Tibial nerve (tissue), 4 donors: ENCODE measurements at places on chromosomes 6 and 20.

- DNase-seq = no peak
Measured at GRCh38 chr6:77361018-77361417, 102.3 kb downstream of the HTR1B start.

DNA sequence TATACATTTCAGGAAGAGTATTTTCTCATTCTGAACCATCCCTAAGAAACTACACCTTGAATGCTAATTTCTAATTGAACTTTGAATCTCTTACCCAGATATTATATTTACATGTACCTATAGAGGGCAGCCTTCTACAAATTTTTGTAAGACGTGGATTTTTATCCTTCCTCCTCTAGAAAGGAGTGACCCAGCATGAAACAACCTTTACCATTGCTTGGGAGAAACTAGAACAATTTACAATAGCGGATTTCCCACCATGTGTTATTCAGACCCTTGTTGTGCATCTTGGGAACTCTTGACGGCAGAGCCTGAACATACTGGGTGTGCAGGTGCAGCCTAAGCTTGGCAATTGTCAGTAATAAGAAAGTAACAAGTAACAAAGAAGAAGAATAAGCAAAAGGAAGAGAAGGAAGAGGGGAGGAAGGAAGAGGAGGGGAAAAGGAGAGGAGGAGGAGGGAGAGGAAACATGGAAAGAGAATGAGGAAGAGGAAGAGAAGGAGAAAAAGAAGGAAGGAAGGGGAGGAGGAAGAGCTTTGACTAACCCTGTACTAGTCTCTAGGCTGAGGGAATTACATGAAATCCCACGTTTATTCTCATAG, 10.8 kb upstream of the TAAR1 start:
- DNase-seq = no peak

- DNase-seq = no peak
Measured at GRCh38 chr6:39330057-39330456, 7.6 kb upstream of the KCNK16 start.

- DNase-seq = no peak
Measured at GRCh38 chr6:143007646-143008045, 53.0 kb upstream of the AIG1 start.

DNA sequence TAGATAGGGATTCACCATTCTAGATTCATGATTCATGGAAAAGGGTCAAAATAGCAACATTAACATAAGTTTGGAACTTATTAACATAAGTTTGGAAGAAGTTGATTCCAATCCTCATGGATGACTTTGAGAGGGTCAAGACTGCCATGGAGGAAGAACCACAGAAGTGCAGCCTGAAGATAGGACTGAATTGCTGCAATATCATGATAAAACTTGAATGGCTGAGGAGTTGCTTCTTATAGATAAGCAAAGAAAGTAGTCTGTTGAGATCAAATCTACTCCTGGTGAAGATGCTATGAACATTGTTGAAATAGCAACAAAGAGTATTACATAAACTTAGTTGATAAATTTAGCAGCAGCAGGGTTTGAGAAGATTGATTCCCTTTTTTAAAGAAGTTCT, 62.2 kb downstream of the GMDS start:
- DNase-seq = no peak

DNA sequence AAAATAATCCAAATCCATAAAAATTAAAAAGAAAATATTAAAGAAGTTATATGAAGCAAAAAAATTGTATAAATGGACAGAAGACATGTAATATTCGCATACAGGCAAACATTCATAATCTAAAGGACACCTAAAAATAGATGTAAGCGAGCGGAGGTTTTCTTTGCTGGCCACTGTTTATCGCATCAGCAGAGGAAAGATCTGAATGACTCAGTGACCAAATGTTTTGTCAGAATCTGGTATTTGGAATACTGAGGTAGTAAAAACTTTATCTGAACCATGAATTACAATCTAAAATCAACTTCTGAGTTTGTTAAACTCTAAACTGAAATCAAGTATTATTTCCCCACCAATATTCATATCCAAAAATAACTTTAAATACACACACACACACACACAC, 7.8 kb downstream of the TSPYL4 start:
- no peak for DNase-seq

DNA sequence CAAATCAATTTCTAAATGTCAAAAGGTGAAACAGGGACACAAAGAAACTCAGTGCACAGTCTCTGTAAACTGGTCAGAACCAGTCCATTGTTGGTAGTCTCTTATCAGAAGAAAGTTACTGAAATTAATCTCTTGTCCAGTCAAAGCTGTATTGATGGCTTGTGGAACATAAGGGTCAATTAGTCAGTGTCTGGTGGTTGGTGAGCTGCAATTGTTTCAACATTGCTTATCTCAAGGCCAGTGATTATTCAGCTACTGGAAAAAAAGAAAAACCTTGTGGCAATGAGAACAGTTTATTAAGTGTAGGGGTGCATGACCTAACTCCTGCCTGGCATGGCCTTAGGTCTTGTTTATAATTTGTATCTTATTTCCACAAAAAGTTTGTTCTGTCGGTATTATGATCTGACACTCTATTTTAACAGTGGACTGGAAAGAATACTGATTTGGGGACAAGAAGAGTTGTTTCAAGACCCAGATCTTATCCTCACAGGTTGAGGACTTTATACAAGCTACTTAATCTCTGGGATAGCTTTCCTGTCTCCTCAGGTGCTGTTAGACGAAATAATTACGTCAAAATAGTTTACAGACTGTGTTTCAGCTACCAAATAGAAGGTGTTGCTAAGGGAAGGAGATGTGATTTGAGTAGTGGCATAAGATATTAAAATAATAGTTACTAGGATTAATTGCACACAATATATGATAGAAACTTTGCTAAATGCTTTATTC, 520.0 kb upstream of the IRAK1BP1 start:
- DNase-seq = no peak

DNA sequence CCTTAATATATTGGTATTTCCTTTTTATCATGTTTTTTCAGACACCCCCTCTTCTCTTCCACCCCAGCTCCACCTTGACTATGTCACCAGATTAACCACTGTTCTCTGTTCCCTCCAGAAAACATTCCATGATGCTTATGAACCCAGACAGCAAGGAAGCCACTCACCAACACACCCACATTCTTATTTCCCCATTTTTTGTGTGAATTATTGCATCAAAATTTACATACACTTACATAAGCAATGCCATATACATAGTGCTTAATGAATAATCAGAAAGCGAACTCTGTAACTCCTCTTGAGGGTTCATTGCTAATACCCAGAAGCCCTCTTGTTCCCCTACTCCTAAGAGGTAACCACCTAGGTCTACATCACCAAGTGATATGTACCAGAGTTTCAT, 182.3 kb upstream of the CDYL start:
- DNase-seq = no peak

DNA sequence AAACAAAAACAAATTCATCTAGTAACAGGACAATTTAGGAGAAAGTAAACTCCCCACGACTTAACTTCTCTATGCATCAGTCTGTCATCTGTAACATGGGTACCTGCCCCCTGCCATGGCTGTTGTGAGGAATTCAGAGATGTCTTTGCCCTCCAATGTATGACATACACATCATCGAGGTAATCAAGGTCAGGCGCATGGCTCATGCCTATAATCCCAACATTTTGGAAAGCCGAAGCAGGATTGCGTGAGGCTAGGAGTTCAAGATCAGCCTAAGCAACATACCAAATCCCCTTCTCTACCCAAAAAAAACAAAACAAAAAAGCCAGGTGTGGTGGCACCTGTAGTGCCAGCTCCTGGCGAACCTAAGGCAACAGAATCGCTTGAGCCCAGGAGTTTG, 9.0 kb downstream of the EEF1A1 start:
- DNase-seq = no peak

- peak; percentile 51 for DNase-seq
Measured at GRCh38 chr20:57388953-57389694, 2.1 kb upstream of the RBM38 start.

- no peak for DNase-seq
Measured at GRCh38 chr6:144215402-144215931, 65.2 kb downstream of the STX11 start.

DNA sequence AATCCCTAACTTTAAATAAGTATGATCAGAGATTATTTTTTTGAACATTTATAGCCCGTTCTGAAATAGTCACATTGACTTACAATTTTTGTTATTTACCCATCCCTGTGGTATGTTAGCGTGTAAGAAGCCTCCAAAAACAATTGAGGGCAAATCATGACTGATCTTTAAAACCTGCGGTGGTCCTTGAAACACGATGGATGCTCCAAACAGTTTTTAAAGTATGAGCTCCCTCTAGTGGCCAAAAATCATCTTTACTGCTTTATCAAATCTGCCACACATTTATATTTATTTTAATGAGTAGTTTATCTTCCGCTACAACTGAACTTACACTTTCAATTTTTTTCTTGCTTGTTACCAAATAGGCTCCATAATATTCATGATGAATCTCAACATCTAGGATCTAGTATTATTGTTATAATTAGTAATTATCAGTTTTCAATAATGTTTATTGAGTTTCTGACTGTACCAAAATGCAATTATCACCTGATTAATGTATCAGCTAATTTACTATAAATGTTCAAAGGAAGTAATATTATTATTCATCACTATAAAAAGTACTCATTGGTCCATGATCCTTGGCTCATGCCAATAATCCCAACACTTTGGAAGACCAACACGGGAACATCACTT, 52.2 kb downstream of the MARCKS start:
- DNase-seq = peak; percentile 42
